D721Med (cell line): ENCODE measurements at places on chromosomes 11 and 22.
A peak's percentile ranks its signal among the peaks of the same experiment; 100 is the strongest.

DNA sequence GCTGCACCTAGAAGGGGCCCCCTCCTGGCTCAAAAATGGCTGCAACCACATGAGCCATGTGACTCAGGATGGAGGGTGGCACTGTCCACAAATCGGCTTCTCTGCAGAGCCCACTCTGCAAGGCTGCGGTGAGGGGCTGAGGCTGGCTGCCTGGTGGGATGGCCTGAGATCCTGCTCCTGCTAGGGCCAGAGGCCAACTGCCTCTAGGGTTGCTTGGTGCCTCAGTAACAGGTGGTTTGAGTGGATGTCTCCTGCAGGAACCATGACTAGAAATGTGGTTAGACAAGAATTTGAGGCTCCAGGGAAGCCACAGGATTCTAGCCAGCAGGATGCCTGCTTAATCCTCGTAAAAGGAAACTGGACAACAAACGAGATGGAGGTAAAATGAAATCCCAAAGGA, 17.1 kb downstream of the PATZ1 start:
- no peak for DNase-seq

DNA sequence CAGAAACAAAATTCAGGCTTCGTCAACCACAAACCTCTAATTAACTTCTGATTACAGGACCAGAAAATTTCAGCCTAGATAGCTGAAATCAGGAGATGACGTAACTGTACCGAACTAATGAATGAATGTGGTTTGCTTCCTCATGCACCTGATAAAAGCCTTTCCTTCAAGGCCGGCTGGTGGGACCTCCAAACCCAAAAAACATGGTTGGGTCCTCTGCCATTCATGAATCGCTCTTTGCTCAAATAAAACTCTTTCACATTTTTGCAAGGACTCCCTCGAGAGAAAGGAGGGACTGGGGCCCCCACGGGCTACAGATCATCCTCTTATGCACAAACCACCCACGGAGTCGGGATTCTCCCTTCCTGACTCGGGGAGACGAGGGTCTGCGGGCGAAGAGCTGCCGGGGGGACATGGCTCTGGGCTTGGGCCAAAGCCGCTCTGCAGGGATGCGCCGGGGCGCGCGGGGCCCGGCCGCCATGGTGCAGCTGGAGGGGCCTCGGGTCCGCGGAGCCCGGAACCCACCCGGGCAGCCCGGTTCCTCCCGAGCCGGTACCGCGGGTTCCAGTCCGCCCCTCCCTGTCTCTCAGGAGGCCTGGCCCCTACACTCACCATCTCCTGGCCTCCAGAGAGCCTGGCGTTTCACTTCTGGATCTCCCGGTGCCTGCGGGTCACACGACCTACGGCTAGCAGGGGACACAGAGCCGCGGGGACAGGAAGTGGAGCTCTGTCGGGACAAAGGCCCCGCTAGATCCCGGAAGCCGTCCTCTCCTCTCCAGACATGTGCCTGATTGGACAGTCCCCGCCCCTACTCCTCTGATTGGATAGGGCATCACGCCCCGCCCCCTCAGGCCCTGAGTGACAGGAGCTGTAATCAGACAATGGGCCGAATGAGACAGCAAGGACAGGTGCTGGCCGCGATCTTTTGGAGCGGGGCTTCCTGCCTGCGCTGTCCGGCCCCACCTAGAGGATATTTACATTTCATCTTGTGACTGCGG, at the start of gene ZNF195:
ZNF195 (minus strand) TSS at position 721 of the 998 bp plus-strand sequence; CDS start at position 615, 106 bp downstream.
- peak; percentile 67 for DNase-seq

DNA sequence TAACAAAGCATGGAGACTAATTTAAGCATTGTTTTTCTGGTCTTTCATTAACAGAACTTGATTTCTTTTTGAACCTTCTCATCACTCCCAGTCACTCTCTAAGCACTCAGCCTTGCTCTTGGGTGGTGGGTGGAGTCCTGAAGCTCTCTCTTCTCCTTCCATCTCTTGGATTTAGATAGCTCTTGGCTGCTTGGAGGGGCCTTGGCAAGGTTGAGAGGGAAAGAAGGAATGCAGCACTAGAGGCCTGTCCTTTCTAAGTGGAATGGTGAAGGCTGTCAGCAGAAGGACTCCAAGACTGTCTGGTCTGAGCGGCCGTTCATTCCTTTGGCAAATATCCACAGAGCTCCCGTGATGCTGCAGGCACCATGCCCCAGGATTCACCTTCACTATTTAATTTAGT, 168.6 kb upstream of the E2F8 start:
- no peak for DNase-seq

DNA sequence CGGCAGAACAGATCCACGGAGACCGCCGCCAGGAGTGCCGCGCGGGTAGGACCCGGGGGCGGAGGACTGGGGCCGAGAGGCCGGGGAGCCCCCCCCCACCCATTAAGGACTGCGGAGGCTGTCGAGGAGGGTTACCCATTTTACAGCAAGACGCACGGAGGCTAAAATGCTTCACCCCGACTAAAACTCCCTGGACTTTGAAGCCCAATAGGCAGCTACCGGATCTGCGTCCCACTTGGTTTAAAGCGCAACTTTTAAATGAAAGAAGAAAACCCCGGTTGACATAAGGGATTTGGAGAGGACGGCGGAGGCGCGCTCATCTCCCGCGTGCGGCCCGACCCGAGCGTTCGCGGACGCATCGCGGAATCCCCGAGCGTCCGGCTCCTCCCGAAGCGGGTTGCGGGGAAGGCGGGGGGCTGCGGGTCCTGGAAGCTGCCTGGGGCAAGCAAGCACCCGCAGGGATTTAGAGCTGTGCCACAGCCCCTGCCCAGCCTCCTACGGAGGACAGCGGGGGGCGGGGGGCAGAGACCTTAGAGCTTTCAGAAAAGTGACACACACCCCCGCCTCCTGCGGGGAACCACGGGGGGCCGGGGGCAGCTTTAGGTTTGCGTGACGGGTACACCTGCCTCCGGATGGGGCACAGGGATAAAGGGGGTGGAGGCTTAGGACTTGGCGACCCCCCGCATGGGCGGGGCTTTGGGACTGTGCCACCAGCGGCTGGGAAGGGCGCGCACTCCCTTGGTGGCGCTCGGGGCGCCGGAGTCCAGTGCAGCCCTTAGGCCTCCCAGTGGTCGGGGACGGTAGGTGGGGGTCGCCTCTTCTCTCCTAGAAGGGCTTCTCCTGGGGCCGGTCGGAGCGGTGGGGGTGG, 760 bp upstream of the CELSR1 start:
- DNase-seq, result no peak

- no peak for DNase-seq
These were observed 54.1 kb downstream of the MCAM start for GRCh38 chr11:119262668-119263351.

DNA sequence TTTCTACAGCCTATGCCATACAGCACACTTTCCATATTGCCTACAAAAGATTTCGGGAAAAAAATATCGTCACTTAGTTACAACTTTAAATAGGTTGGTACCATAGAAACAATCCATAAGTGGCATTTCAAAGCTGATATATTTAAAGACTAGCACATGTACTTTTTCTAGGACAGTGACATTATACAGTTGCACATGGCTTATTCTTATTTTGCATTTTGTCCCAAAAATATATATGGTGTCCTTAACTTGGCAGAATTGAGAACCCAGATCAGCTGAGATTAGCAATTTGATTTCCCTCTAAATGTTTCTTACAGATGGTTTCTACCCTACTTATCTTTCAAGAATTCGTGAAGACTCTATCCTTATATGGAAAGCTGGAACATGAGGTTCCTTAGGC, 3.7 kb upstream of the TFIP11 start:
- no peak for DNase-seq

DNA sequence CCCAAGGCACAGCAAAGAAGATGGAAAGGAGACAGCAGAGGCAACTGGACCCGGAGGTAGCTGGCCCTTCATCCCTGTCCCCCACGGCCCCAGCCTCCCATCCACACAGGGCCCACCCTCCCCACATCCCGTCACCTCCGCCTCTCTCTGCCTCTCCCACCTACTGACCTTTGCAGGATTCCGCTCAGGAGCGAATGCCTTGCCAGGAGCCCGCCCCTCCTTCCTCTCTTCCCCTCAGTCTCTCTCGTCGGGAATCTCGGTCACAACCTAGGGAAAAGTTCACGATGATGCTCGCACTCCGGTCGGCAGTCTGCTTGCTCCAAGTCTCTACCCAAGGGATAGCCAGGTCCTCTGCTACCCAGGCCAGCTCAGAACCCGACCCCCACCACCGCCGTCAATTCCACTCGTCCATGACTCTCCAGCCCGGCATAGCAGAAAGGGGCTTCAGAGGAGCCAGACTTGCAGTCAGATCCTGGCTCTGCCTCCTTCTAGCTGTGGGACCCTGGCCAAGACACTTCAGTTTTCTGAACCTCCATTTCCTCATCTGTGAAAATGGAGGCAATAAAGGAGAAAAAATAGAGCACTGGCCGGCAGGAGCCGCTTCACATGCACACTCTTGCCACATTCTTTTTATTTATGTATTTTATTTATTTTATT, 10.2 kb downstream of the AHNAK start:
- no peak for DNase-seq

DNA sequence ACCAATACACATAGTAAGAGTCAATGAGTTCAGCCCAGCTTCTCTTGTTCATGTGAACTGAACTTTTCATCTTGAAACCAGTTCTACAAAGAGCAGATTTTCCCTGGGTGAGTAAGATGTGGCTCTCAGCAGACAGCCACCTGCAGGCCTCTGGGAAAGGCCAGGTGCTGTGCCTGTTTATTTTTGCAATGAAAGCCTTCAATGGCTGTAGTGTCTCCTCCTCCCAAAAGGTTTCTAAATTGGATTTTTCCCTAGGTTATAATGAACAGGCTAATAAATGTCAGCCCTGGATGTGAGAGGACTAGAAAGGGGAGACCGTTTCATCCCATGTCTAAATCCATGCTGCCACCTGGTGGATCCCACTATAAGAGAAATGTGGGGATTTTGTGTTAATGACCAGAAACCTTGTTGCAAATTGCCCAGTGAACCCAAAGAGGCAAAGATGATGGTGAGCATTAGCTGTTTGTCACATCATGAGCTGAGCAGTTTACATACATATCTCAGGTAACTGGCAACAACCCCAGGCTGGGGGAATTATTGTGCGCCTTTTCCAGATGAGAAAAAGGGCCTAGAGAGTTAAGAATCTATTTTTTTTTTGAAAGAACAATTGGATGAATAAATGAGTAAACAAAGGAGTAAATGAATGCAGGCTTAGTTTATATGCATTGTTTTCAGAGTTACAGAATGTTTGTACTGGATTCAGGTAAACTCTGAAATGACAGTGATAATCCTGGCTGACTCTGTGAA, 12.7 kb downstream of the C11orf91 start:
- peak; percentile 52 for DNase-seq

- no peak for DNase-seq
These were observed 2.0 kb downstream of the DAGLA start for GRCh38 chr11:61682093-61682732.

DNA sequence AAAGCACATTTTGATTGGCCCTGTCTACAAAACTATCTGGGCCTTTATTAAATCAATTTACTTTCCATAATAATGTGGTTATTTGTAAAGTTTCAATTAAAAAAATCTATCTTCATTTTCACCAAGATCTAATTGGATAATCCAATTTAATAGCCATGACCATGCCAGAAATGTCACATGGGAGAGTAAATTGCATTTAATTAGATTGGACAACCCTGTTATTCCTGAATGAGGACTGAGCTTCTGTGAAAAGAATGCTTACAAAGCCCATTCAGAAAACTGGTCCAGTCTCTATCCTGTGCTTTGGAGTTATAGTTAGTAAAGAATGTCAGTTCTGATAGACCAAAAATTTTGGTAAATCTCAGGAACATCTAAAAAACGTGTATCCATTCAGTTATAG, 541.9 kb upstream of the ANO5 start:
- no peak for DNase-seq

GRCh38 chr11:72522186-72522585, 87.9 kb upstream of the CLPB start:
- no peak for DNase-seq

GRCh38 chr22:41524809-41525449, 19.3 kb downstream of the POLR3H start:
- no peak for DNase-seq

DNA sequence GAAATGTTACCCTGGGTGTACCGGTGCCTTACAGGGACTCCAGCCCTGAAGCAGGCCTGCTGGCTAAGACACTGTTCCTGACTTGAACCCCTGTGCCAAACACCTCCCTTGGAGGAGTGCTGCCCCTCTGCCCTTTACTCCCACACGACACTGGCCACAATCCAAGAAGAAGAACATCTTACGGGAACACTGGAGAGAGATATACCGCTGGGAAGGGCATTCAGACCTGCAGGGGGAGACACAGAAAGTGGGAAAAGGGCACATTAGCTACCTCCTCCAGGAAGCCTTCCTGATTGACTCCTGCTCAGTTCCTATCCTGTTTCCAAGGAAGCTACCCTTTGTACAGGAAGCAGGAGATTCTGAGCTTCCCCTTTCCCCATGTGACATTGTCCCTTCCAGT, 18.7 kb downstream of the TMPRSS13 start:
- DNase-seq, result no peak

DNA sequence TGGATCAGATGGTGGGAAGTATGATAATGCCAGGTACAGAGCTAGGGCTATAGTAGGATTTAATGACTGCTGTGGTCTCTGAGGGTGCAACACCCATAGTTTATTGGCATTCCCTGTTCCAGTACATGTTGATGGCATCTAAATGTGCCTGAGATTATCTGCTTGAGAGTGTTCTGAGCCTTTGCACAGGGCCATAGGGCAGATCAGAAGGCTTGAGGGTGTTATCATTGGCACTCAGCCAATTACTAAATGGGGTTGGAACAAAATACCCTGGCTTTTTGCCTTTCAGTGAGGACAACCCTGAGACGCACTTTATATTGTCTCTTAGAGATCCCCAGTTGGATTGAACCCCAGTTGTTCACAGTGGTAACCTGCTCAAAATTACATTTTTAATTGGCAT, 6.7 kb downstream of the SLC5A12 start:
- no peak for DNase-seq

GRCh38 chr11:44986315-44986714, 35.6 kb upstream of the TP53I11 start:
- DNase-seq, result no peak

GRCh38 chr11:1017269-1018005, 19.1 kb downstream of the MUC6 start:
- no peak for DNase-seq

DNA sequence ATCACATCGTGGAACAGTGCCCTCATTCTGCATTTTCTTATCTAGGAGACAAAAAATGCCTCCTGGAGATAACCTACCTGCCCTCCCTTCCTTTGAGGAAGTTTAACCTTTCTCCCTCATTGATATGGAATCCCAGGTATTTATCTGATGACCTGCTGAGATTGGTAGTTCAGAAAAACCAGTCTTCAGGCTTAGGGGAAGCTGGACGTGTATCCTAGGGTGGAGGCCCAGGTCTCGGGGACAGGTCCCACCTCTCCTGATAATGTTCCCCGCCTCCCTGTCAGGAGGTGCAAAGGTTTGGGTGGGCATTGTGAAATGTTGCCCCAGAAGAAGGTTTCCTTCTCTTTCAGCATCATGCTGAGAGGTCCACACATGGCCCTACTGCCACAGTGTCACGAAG, 186.9 kb upstream of the NAV2 start:
- no peak for DNase-seq
